ENCODE measurements at places on chromosomes 7 and 10.

DNA sequence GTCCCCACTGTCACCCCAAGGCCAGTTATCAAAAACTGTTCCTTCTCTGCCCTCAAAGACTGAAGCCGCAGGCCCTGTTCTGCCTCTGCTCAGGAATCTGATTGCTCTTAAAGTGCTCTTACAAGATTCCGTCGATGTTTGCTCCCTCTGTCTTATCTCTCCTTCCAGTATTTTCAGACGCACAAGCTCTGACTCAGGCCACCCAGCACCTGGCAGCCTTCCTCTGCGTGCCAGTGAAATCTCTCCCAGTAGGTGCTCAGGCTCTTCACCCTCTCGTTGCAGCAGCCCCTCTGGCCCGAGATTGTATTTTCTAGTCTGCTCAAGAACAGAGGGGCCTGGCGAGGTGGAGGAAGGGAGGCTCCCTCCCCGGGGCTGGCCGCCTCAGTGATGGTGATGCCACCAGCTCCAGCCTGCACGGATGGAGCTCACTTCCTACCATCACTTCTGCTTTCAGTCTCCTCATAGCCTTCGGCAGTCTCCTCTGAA is 276.2 kb downstream of the USP6NL start:
- DNase-seq = no peak
- peaks cover 21% of the 10 kb centered on the region for H3K4me1 ChIP-seq
- H3K4me3 ChIP-seq = peak overlapping the region; percentile 14
- no peaks in the 10 kb centered on the region for H3K27me3 ChIP-seq
- H3K27ac ChIP-seq = no peak overlapping the region
- H3K36me3 ChIP-seq = peaks cover 30% of the 10 kb centered on the region

- no peak for DNase-seq
- H3K4me1 ChIP-seq = no peaks in the 10 kb centered on the region
- H3K27ac ChIP-seq = no peak overlapping the region
- H3K4me3 ChIP-seq = no peak overlapping the region
- H3K27me3 ChIP-seq = no peaks in the 10 kb centered on the region
Measured at GRCh38 chr10:59499460-59499859, 137.1 kb upstream of the FAM13C start.

GRCh38 chr10:6046773-6047611 is 15.2 kb downstream of the IL2RA start:
- peak overlapping the region; percentile 79 for H3K4me3 ChIP-seq
- H3K36me3 ChIP-seq = peaks cover 51% of the 10 kb centered on the region
- no peaks in the 10 kb centered on the region for H3K27me3 ChIP-seq
- H3K27ac ChIP-seq = peak overlapping the region; percentile 79

DNA sequence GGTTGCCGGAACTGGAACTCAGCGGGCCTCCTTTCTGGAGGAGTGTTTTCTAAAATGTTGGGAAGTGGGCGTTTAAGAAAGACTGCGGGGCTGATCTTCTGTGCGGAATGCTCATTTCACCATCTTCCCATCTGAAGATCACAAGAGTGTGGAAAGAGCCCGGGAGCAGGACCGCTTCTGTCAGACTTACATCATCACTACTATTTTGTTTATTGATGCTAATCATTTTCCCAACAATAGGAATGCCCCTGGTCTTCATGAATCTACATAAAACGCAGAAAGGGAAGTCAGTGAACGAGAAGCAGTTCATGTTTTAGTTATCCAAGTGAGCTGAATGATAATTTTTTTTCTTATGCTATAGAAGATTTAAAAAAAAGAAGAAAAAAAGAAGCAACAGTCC is 447.8 kb upstream of the MKI67 start:
- H3K4me3 ChIP-seq = no peak overlapping the region
- no peak overlapping the region for H3K27ac ChIP-seq
- H3K36me3 ChIP-seq = no peaks in the 10 kb centered on the region
- DNase-seq = no peak
- no peaks in the 10 kb centered on the region for H3K4me1 ChIP-seq

DNA sequence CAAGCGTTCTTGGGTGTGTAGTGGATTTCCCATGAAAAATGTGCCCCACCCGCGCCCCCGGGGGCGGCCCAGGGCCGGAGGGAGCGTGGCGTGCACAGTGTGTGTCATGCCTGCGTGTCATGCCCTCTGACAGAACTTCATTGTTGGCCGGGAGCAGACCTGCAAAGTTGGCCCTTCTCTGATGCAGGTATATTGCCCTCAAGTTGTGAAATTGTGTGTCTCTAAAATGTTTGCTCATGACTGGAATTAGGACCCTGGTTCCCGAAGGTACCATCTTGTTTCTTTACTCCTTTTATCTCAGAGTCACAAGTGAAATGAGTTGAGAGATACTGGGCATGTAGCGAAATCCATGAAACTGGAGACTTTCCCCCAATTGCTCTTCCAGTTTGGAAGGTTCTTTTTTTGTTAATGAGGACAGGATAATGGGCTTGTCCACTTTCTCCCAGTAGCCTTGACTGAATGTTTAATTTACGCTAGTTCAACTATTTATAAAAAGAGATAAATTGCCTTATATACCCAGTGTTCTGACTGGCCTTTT is 26.2 kb downstream of the ADK start:
- no peaks in the 10 kb centered on the region for H3K36me3 ChIP-seq
- H3K27me3 ChIP-seq = no peaks in the 10 kb centered on the region

- no peak overlapping the region for H3K27ac ChIP-seq
- no peak for DNase-seq
- no peaks in the 10 kb centered on the region for H3K4me1 ChIP-seq
- H3K27me3 ChIP-seq = no peaks in the 10 kb centered on the region
Measured at GRCh38 chr10:101535949-101536348, 52.1 kb downstream of the POLL start.

GRCh38 chr10:9305018-9305655 is 1250.6 kb downstream of the GATA3 start:
- DNase-seq = no peak
- peaks cover 2% of the 10 kb centered on the region for H3K4me1 ChIP-seq
- no peaks in the 10 kb centered on the region for H3K36me3 ChIP-seq
- peaks cover 9% of the 10 kb centered on the region for H3K27me3 ChIP-seq
- no peak overlapping the region for H3K4me3 ChIP-seq

Measured in activated naive CD8-positive, alpha-beta T cell treated with anti-CD3 and anti-CD28 coated beads, Interleukin-2, amount 10 ng/mL, durations not matched to agents 7 days and 5 days (primary cell).